ENCODE measurements at places on chromosomes 11 and 22.
A peak's percentile ranks its signal among the peaks of the same experiment; 100 is the strongest.

DNA sequence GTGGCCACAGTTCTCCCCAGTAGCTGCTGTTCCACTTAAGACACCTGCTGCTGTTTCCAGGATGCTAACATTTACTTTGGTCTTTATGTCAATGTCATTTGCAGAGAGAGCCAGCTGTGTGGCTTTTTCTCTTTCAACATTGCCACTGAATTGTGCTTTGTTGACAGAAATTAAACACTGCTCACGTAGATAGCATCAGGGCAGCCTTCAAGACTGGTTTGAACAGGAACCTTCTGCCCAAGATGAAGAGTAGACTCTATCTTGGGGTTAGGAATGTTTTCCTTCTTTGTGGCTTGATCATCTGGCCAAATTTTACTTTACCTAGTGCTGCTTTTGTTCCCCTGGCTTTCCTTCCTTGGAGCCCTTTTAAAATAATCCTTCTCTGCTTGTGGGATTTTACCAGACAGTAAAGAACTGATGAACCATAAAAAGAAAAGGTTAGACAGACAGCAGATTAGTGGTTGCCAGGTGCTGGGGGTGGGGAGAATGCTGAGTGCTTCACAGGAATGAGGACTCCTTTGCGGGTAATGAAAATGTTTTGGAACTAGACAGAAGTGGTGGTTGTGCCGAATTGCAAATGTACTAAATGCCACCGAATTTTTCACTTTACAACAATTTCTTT is 22.7 kb upstream of the XBP1 start:
- DNase-seq: no peak

DNA sequence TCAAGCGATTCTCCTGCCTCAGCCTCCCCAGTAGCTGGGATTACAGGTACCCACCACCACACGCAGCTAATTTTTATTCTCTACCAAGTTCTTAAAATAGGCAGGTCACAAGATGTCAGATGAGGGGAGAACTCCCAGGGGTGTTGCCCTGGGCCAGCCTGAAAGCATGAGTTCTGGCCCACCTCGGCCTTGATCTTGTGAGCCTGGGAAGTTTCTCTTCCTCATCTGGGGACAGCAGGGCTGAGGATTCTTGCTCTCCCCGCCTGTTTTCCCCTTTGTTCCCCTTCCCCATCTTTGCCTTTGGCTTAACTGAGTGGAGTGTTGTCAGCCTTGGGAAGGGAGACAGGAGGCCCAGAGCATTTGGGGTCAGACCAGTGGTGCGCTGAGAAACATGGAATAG is 3.5 kb downstream of the PDXP start:
- DNase-seq: no peak

- no peak for DNase-seq
Observed at GRCh38 chr22:44869196-44869595, 116.8 kb downstream of the ARHGAP8 start.

DNA sequence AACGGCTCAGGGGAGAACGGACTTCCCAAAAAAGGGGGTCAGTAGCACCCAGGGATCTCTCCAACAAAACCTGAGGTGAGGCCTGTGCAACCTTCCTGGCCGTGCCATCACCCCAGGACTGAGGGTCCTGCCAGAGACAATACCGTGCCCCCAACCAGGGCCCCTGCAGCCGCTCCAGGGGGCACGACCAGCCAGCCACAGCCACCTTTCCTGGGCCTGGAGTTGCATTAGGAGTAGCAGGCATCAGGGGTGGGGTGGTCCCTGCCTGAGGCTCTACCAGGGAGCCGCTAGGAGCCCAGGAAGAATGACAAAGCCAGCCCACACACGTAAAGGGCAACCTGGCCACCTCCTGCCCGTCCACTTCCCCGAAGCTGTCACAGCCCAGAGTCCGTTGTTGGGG is 137.8 kb downstream of the BRD1 start:
- DNase-seq: no peak

DNA sequence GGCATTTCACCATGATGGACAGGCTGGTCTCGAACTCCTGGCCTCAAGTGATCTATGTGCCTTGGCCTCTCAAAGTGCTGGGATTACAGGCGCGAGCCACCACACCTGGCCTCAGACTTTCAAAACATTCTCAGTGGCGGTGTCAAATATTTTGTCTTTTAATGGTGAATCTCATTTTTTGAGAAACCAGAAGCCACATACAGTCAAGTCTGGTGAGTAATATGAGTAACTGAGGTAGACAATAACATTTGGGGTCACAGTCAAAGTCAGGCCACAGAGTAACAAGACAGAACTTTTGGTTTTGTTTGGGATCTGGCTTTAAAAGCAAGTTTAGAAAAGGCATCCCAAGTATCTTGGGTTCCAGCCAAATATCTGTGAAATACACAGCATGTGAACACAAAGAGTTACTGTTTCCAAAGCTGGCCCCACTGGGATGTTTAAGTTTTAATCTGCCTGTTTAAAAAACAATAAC is 5.6 kb upstream of the TMA7B start:
- peak; percentile 92 for DNase-seq

DNA sequence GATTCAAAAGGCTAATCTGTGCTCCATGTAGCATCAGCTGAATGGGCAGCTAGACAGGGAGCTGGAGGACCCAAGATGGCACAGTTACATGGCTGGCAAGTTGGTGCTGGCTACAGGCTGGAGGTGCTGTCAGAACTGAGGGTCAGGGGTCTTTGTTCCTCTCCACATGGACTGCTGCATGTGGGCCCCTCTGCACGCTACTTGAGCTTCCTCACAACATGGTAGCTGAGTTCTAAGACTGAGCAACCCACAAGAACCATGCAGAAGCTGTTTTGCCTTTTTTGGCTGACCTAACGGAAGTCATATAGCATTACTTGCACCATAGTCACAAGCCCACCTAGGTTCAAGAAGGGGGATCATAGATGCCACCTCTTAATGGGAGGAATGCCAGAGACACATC is 196.1 kb downstream of the GRIK4 start:
- DNase-seq: no peak

DNA sequence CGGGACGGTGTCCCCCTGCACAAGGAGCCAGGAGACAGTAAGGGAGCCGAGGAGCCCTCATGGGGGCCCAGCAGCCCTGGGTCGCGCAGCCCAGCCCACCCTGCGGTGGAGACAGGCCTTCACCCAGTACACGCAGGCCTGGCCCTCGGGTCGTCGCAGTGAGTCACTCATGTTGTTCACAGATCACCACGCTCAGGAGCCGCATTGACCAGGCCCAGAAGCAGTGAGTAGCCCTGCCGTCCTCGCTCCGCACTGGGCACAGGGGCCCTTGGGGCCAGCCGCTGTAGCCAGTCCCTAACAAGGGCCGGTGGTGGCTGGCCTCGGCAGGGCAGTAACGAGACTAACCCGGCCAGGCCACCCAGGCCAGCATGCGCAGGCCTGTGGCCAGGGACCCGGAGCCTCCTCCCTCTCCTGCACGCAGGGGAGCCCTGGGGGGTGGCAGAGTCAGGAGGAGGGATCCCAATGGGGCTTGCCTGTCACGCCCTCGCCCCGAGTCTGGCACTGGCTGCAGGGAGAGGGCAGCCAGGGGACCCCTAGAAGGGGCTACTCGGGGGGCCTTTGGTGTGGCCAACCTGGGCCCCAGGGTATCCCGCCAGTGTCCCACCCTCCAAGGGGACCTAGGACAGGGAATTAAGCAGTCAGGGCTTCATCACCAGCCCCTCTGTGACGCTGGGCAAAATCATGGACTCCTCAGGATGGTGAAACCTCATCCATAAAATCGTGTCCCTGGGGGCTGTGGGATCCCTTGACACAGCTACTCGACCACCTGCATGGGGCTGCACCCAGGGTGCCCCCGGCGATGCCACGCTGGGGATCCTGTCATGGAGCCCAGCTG is 10.1 kb upstream of the MRPL23 start:
- DNase-seq: no peak

DNA sequence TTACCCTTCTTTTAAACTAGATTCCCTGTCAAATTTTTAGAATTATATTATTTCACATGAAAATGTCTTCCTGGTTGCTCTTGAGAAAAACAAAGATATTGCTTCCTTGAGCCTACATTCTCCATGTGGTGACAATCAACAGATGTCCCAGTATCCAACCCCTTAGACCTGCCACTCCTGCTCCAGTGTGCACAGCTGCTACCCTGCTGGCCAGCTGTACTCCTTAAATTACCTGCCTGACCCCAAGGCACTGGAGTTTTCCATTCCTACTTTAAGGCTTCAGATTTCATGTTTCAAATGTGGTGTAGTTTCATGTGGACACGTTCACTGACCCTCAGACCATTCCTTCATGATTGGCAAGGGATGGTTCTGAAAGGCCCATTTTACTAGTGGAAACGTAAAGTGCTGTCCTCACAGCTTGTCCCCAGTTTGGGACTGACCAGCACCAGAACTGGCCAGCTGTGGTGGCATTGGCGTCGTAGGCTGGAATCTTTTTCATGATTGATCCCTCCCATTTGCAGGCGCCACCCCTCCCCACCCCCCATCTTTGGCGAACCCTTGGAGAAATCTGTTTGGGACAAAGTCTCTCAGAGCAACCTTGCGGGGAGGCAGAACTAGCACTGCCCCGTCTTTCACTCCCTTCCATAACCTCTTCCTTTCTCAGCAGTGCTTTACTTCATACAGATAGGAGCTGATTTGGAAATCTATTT is 123.5 kb downstream of the DBX1 start:
- no peak for DNase-seq

DNA sequence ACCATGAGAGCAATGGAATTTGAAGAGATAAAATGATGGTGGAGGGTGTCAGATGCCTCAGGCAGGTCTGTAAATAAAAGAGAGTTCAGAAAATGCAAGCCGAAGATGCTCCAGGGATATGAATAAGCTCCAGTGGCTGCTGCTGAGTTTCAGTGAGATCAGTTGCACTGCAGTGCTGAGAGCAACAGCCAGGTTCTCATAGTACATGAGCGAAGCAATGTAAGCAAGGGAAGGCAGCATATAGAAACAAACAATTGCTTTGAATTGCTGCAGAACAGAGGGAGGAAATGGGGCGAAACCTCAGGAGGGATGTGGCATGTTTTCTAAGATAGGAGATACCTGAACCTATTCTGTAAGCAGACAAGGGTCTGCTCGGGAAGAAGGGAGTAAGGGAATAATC is 369.5 kb downstream of the AASDHPPT start:
- DNase-seq: no peak

- DNase-seq: peak; percentile 63
Observed at GRCh38 chr22:38754751-38755154, 1.0 kb downstream of the SUN2 start.

DNA sequence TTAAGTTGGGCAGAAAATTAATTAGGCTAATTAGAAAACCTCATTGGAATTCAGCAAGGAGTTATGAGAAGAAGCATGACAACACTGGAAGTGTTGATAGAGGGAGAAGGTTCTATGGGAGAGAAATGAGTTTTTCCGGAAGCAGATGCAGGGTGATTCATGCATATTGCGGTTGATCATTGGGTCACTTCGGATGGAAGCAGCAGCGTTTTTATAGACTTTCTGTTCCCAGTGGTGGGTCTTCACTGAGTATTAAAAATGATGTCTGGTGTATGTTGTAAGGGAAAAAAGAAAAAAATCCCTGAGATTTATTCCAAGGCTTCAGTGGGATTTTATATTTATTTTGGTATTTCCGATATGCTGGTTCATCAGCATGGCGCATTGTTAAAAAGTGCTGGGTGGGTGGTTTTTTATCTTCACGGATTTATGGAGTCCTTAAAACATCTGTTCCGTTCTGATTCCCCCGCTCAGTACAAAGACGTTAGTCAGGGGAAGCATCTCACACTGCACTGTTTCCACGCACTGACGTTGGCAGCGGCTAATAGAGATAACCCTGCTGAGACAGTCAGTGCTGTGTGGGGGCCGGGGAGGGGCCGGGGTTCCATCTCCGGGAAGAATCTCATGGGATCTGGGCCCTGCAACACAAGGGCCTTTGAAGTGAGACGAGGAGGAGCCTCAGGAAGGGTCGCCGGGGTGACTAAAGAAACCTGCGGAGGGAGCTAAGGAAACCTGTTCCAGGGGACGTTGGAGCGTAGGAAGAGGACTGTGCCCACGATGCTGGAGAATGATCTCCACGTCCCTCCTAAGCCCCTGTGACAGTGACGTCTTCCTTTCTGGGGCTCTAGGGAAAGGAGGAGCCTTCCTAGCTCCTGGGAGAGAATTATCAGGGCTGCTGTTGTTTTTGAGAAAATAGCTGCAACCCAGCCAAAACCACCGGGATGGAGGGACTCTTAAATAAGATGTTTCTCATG is 390.0 kb downstream of the NTM start:
- DNase-seq: peak; percentile 85

GRCh38 chr11:86673055-86673843 is 833 bp upstream of the ME3 start:
- DNase-seq: no peak

GRCh38 chr22:24190159-24190540 is 8.9 kb downstream of the SUSD2 start:
- no peak for DNase-seq

- DNase-seq: peak; percentile 96
Observed at GRCh38 chr22:40499209-40499623, 128.8 kb downstream of the SGSM3 start.

DNA sequence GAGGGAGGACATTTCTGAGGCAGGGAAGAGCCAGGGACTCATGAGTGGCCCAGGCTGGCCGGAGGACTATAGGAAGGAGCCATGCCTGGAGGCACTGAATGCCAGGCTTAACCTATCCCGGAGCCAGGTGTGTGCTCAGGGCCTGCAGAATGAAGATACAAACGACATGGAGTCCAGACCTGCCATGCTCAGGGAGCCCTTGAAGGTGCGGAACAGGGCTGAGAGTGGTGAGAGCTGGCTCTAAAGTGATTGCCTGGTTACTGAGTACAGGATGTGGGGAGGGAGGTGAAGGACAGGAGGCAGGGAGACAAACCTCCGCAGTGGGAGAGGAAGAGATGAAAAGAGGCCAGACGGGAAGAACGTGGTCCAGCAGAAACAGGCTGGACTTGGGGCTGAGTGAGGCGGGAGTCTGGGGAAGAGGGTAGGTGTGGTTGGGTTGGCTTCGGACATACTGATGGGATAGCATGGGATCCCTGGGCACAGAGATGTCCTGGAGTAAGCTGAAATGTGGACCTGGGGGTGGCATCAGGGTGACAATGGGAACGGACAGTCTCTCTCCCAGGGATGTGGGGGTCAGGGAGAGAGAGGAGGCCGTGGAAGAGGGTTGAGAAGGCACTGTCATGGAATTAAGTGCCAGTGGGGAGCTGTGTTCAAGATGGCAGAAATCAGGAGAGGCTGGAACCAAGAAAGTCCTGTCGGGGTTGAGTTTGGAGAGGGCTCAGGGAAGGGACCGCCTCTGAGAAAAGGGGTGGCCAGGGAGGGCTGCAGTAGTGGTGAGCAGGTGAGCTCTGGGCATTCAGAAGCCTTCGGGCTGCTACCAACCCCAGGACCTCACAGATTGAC is 1.5 kb upstream of the ANKRD13D start:
- DNase-seq: no peak

GRCh38 chr11:61745781-61746441 is 6.5 kb upstream of the MYRF start:
- no peak for DNase-seq

GRCh38 chr11:60905551-60906113 is 753 bp downstream of the PRPF19 start:
- DNase-seq: peak; percentile 22

- DNase-seq: no peak
Observed at GRCh38 chr11:41779401-41779960, 320.0 kb upstream of the LRRC4C start.

DNA sequence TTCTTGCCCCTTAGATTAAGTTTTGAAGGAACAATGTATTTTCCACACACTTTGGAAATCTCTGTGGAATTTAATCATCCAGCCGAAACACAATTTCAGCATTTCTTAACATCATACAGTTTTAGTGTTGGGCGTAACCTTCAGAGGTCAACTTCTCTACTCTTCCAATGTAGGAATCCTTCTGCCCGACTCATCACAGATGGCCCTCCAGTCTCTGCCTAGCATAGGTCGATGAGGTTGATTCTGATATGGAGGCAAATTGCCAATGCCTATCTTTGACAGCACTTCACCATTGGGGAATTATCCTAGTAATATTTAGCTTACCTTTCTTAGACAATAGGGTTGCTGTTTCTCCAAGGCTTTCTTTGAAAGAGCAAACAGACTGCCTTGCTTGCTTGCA is 175.7 kb upstream of the TTC12 start:
- DNase-seq: no peak
